Fibroblast of lung (primary cell): ENCODE measurements at places on chromosomes 16 and 17.

DNA sequence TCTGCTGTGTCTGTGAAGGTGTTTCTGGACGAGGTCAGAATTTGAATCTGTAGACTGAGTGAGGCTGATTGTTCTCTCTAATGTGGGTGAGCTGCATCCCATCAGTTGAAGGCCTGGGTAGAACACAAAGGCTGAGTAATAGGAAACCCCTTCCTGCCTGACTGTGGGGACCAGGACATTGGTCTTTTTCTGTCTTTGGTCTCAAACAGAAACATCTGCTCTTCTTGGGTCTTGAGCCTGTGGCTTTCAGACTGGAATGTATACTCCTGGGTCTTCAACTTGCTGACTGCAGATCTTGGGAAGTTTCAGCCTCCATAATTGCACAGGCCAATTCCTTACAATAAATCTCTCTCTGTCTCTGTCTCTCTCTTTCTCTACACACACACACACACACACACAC, 19.6 kb upstream of the LRRC75A start:
- no peaks in the 10 kb centered on the region for H3K36me3 ChIP-seq
- H3K4me3 ChIP-seq = no peak overlapping the region
- DNase-seq = no peak
- H3K27ac ChIP-seq = no peak overlapping the region
- peaks cover 3% of the 10 kb centered on the region for H3K4me1 ChIP-seq
- H3K27me3 ChIP-seq = peaks cover 3% of the 10 kb centered on the region

DNA sequence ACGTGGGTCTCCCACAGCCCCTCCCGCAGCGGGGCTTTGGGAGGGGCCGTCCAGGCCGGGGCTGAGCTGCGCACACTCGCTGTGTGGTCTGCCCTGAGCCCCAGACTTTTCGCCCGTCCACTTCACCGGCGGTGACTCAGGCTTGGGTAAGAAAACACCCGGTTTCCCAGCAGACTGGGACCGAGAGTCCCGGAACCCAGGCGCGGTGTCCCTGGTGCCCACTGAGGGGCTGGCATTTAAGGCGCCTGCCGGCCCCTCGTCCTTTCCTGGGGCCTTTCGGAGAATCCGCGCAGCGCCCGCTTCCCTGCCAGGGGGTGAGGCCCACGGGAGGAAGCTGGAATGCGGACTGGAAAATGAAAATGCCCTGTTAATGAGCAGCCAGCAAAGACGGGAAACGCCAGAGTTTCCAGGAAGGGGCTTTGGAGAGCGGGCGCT, 100.3 kb downstream of the C16orf95 start:
- H3K27ac ChIP-seq = no peak overlapping the region
- no peaks in the 10 kb centered on the region for H3K27me3 ChIP-seq
- no peak overlapping the region for H3K4me3 ChIP-seq

DNA sequence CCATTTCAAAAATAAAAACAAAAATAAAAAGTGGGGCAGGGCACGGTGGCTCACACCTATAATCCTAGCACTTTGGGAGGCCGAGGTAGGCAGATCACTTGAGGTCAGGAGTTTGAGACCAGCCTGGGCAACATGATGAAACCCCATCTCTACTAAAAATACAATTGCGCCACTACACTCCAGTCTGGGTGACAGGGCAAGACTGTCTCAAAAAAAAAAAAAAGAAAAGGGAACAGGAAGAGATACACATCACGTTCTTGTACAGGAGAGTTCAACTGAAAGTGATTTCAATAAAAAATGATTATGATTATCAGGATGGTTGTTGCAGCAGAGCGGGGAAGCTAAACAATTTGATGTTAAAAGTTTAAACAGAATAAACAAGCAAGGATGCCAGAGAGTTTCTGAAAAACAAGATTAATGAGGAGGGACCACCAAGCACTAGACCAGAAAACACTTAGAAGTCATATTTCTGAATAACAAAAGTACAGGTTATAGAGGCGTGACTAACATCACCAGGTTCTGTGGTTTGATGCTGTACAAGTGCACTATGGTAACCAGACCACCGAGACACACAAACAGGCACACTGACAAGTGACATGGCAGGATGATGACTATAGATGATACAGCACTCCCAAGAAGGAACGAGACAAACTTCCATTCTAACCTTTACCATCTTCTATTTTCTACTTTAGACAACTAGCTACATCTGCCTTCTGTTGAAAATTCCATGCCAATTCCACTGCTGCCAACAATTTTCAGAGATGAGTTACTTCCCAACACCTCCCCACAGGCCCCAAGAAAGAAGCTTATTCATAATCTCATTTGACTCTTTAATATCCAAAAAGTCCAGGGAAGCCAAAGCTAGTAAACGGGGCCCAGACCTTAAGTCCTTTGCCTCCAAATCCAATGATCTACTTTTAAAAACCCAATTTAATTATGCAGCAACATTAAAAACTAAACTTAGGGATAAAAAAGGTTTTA, 11.8 kb downstream of the DNAJA2 start:
- peak; percentile 32 for DNase-seq
- H3K36me3 ChIP-seq = peaks cover 10% of the 10 kb centered on the region

- peak; percentile 94 for DNase-seq
- peaks cover 40% of the 10 kb centered on the region for H3K4me1 ChIP-seq
- peaks cover 4% of the 10 kb centered on the region for H3K36me3 ChIP-seq
These were observed 9.4 kb downstream of the MAP3K14 start for GRCh38 chr17:45307290-45308015.

- H3K36me3 ChIP-seq = no peaks in the 10 kb centered on the region
- no peak overlapping the region for H3K4me3 ChIP-seq
- H3K27ac ChIP-seq = no peak overlapping the region
- peaks cover 19% of the 10 kb centered on the region for H3K27me3 ChIP-seq
- DNase-seq = no peak
- H3K4me1 ChIP-seq = no peaks in the 10 kb centered on the region
These were observed 1.2 kb downstream of the USP43 start for GRCh38 chr17:9646546-9646885.

- H3K36me3 ChIP-seq = no peaks in the 10 kb centered on the region
- no peaks in the 10 kb centered on the region for H3K27me3 ChIP-seq
- no peak overlapping the region for H3K4me3 ChIP-seq
- peaks cover 3% of the 10 kb centered on the region for H3K4me1 ChIP-seq
These were observed 6.8 kb upstream of the WBP2 start for GRCh38 chr17:75861927-75862317.
